Upper lobe of right lung (tissue), 1 donor: ENCODE measurements at places on chromosomes 1 and 21.
A peak's percentile ranks its signal among the peaks of the same experiment; 100 is the strongest.

DNA sequence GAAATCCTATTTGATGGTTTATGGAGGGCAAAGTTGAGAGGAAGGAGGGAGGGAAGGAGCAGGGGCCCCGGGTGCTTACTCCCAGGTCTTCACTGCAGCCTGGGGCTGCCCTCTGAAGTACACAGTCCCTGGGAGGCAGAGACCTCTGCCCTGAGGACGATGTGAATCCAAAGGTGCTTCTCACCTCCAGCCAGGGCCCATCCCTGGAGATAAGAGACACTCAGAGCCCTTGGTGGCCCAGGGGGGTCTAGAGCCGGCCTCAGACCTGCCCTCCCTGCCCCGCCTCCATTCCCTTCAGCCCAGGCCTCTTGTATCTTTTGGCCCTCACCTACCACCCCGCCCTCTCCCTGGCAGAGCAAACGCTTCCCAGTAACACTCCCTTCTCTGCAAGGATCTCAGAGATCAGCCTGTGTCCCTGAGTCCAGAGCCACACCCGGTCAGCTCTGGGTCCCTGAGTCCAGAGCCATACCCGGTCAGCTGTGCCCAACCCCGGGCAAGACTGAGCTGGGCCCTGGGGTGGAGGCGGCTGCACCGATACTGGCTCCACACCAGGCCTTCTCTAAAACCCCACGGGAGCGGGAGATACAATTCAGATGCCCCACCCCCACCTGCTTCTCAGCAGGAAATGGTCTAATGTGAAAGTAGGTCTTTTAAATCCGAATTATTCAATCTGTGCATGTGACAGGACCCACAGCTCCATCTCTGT, 3.6 kb upstream of the GNB1 start:
- DNase-seq = peak; percentile 64

GRCh38 chr1:184658055-184658454, 96.6 kb downstream of the EDEM3 start:
- no peak for DNase-seq

- DNase-seq = no peak
Measured at GRCh38 chr1:88595355-88596002, 88.6 kb upstream of the PKN2 start.

- no peak for DNase-seq
Measured at GRCh38 chr1:157194731-157195520, 56.7 kb upstream of the ETV3 start.
